ENCODE measurements at places on chromosomes 11 and 22.

DNA sequence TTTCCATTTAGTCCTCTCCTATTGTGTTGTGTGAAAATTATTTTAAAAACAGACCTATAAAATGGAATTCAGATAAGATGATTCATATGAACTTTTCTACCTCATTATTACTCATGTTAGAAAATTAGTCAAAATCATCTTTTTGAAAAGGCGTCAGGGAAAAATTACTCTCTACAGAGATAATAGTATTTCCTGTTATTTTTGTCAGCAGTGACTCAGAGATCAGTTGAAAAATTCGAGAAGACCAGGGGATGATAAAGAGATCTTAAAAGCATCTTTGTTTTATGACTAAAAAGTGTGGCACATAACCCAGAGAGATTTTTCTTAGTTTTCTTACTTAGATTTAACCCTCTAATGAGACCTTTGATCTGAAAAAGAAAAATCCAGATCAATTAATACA lies 157.9 kb upstream of the CARD18 start:
- no peak for DNase-seq

GRCh38 chr11:91902312-91902711 lies 322.3 kb upstream of the FAT3 start:
- no peak for DNase-seq

DNA sequence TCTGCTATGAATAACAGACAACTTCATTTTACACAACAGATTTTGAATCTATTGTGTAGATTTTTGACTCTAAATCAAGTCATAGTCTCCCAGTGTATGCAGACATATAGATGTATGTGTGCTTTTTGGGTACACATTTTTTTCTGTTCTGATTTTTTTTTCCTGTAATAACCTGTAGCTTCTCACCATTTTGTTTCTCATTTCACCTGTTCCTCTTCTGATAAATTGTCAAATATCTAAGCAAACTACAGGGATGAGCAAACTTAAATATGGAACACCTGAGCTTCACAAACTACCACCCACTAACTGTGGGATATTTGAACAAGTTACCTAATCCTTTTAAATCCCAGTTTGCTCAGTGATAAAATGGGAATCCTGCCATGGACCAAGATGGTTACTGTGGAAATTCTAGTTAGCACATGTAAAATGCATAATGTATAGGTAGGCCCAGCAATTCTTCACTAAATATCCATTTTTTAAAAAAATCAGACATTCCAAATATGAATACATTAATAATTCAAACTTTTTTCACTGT lies 15.7 kb downstream of the LGR4 start:
- DNase-seq = no peak

DNA sequence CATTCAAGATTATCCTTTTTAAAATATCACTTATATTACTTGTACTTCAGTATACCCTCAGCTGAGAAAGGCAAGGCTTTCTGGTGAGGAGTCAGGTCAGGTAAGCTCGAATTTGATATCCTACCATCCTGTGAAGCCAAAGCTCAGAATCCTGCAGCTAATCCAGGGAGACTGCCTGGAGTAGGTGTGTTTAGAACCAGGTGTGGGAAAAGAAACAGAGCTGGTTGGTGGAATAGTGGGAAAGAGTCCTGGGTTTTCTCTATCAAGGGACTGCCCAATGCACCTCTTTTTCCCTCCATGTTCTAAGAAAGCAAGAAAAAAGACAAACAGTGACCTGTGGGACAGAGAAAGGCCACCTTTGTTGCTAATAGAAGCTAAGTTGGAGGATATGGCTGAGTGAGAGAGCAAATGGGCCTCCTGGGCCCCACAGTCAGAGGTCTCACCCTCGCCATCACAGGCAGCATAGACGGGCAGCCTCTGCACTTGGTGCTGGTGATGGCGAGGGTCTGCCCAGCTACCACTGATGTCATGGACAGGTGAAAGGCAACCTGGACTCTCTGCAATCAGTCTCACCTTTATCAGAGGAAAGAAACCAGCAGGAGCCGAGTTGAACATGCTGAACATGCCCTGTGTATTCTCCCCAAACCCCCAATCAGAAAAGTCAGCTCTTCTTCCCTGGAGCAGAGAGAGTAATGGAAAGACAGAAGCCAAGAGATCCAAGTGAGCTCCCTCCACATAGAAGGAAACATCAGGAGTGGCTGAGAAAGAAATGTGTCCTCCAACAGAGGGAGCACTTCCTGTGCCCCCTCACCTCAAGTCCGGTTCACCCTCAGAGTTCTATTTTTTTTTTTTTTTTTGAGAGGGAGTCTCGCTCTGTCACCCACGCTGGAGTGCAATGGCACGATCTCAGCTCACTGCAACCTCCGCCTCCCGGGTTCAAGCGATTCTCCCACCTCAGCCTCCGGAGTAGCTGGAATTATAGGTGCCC lies 491.3 kb downstream of the BUD13 start:
- no peak for DNase-seq

DNA sequence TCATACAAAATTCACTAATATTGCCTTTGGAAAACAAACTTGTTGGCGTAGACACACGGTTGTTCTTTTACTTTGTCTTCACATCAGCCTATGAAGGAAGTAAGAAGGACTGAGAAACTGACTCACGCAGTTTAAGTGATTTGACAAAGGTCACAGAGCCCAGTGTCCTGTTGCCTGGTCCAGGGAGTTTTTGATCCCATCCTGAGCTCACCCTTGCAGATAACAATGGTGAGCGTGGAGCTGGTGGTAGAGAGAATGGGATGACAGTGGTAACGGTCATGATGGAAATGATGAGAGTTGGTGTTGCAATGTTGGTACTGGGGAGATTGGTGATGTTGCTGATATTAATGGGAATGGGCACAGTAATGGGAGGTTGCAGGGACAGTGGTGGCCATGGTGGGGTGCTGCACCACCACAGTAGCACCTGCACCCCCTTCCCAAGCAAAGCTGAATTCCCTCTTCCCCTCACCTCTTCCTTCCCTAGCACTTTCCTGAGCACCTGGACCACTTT lies 22.0 kb downstream of the CREB3L1 start:
- no peak for DNase-seq

- no peak for DNase-seq
These were observed 28.2 kb upstream of the OPCML start for GRCh38 chr11:133560472-133560855.

DNA sequence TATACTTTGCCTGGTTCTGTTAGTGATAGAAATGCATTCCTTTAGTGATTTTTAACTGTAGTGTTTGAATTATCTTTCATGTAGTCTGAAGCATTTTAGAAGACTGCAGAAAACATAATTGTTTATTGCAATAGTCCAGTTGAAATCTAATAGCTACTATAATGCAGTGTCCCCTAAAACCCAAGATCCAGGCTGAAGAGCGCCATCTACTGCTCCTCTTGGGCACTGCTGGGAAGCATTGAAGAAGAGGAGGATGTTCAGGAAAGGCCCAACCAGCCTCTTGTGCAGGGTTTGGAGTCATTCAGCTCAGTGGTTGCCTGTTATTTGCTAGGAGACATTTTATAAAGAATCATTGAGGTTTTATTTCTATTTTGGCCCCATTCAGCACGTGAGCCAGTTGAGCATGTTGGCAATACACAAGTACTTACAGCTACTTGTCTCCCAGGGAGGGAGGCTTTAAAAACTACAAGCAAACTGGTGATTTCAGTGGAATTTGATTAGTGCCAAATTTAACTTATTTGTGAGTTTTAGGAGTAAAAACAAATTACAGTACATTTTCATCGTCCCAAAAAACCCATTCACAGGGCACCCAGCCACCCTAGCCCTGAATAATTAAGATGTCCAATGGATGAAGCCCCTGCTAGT lies 74.9 kb upstream of the HORMAD2 start:
- peak; percentile 39 for DNase-seq

GRCh38 chr11:131572423-131572822 lies 202.0 kb downstream of the NTM start:
- peak; percentile 61 for DNase-seq

GRCh38 chr11:107706531-107706930 lies 5.3 kb downstream of the SLN start:
- DNase-seq = no peak

DNA sequence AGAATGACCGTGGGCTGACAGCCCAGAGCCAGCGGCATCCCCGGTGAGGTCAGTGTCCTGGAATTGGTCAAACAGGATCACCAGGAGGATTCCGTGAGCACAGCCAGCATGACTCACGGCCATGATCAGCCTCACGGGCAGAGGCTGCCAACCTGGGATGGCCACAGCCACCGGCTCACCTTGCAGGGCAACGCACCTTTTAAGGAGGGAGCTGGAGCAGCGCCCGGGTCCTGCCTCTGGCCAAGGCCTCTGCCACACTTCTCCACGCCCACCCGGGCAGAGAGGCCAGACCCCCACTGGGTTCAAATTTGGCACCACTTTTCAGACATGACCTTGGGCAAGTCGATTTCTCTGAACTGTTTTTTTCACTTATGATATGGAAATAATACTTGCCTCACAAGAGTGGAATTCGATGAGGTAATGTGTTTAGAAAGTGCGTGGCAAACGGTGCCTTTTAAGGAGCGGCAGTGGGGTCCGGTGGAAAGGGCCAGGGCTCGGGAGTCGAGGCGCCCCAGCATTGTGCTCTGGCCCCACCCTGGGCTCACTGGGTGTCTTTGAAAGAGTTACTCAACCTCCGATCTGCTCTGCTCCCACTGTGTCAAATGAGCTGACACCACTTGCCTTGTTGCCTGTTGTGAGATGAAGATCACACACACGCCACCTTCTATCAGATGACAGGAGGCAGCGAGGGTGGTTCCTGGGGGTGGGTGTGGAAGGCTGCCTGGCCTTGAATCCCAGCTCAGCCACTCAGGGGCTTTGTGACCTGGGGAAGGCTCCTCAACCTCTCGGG lies 16.0 kb downstream of the TXN2 start:
- DNase-seq = no peak

DNA sequence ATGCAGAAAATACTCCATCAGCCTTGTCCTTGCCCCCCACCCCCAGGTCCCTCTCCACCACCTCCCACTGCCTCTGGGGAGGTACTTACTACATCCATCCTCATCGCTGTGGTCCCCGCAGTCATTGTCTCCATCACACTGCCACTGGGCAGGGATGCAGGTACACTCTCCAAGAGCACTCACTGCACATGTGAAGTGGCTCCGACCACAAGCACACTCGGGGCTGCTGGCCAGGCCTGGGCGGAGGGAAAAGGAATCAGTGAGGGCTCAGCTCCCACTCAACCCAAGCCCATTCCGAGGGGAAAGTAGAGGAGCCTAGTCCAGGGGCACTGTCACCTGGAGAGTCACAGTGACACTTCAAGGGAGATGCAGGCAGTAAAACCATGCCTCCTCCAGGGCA lies 15.7 kb downstream of the LRP4 start:
- no peak for DNase-seq

- DNase-seq = no peak
These were observed 2.4 kb downstream of the WNT11 start for GRCh38 chr11:76203937-76204336.

GRCh38 chr11:99522467-99523173 lies 501.9 kb downstream of the CNTN5 start:
- no peak for DNase-seq

DNA sequence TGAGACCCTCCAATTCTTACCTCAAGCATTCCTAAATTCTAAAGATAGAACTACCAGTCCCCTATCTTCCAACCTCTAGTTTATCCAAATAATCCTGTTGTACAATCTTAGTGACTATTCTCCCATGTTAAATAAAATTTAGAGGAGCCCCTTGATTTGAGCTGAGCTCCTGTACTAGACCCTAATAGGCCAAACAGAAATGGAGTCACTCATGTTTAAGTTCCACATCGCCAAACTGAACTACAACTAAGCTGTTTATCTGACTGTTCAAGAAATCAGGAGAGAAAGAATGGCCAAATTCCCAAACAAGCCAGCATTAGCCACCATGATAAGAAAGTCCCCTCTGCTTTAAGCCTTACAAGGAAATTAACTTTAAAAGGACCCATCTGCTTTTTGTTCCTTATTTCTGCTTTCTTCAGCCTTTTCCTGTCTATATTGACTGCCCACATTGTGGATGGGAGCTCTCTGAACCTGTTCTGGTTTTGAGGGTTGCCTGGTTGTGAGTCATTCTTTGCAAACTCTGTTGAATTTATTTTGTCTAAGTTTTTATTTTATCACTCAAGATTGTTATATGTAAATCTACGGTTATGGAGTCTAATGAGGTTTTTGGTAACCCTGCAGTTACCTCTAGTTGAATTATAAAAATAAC lies 90.4 kb downstream of the TTC28 start:
- DNase-seq = no peak
